ENCODE measurements at places on chromosomes 2 and 18.
A peak's percentile ranks its signal among the peaks of the same experiment; 100 is the strongest.

DNA sequence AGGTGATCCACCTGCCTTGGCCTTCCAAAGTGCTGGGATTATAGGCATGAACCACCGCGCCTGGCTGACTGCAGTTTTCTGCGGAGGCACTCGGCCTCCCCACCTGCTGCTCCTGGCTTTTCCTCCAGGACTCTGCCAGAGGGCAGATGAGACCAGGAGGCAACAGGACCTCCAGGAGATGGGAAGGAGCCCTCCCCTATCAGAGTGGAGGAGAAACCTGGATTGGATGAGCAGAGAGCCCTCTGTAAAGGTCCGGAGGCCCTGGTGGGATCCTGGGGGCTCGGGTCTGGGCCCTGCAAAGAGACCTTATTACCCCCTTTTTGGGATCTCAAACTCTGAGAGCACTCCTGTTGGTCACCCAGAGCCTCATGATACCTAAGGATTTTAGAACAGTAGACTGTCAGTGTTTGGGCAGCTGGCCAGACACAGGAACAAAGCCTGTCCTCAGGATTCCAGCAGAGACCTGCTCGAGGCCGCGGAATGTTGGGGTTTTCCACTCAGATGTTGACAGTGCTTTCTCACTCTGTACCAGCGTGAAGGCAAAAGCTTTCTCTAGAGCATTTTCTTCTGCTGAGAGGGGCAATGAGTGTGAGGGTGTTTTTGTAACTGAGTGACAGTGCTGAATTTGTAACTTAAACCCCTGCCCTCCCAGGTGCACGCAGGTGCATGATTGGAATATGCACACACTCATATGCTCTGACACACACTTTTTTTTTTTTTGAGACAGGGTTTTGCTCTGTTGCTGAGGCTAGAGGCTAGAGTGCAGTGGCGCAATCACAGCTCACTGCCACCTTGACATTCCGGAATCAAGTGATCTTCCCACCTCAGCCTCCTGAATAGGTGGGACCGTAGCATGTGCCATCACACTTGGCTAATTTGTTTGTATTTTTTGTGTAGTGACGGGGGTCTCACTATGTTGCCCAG lies 48.4 kb downstream of the NPPC start:
- no peak for DNase-seq

- no peak for DNase-seq
Measured at GRCh38 chr2:157685572-157685971, 56.9 kb upstream of the ACVR1C start.

GRCh38 chr2:2542966-2543611 lies 212.0 kb upstream of the MYT1L start:
- DNase-seq: no peak

DNA sequence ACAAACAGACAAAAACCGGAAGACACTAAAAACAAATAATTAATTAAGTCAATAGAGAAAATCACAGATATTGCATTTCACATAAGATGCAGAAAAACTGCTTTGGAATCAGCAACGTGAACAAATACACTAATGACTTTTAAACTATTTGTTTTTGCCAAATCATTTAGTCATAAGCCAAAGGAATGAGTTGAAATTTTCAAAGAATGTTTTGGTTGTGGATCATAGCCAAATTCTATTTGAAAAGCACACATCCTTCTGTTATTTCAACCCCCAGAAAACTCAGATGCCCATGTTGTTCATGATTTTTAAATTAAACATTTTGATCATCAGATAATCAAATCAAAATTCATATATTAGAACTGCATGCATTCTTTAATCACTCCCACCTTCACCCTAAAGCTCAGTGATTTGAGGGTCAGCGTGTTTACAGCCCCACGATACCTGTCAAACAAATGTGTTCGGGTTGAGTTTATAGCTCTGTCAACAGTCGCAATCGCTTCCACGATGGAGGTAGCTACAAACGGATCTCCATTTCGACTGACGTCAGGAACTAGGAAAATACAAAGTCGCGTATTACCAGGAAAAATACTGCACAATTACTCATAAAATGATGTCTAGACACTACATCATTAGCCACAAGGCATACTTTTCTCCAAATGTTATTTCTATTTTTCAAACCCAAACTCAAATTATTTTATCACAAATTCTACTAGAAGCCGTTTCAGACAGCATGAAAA lies 90.2 kb downstream of the PXDN start:
- no peak for DNase-seq

DNA sequence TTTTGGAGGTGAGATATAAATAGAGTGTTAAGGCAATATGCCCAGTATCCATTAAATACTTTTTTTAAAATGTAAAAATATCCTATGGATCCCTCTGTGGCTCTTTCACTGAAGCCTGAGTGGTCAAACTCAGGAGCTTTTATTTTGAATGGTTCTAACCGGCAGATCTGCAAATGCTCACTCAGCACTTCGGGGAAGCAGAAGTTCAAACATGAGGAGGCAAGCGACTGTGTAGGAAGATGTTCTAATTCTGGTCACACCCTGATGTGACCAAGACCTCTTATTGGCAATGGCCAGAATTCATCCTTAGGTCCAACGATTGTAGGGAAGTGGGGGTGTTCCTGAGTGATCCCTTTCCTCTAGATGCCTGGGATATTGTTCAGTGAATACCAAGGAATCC lies 168.8 kb downstream of the CDCA7 start:
- DNase-seq: no peak

DNA sequence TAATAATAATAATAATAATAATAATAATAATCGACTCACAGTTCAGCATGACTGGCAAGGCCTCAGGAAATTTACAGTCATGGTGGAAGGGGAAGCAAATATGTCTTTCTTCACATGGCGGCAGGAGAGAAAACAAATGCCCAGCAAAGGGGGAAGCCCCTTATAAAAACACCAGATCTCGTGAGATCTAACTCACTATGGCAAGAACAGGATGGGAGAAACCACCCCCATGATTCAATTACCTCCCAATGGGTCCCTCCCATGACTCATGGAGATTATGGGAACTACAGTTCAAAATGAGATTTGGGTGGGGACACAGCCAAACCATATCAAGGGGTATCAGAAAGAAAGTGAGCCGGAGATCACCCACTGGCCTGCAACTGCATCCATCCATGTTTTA lies 40.5 kb upstream of the PAPOLG start:
- DNase-seq: no peak

DNA sequence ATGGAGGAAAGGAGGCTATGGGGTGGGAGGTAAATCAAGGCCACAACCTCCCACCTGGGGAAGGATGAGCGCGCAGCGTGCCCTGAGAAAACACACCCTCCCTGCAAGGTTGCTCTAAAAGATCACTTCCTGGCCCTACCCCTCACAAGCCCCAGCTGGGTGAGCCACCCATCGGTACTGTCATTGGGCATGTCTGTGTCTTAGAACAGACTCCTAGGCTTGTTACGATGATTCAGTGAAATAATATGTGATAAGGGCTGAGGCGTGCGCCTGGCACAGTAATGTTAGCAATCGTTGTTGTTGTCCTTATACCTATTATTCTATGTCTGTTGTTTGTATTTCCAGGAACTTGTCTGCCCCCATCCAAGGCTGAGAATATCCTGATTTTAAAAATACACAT lies 175.1 kb downstream of the ZFP36L2 start:
- peak; percentile 29 for DNase-seq

DNA sequence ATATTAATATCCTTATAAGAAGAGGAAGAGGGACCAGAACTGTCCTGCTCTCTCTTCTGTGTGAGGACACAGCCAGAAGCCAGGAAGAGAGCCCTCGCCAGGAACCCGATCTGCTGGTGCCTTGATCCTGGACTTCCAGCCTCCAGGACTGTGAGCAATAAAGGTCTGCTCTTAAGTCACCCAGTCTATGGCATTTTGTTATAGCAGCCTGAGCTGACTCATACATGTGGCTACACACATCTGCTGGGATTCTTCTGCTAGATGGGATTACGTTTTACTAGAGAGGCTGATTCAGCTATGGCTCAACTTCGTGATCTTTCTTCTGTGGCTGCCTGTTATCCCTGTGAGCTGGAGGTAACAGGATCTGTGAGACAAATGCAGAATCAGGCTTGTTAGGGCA lies 29.6 kb downstream of the ARL4C start:
- peak; percentile 55 for DNase-seq

- DNase-seq: peak; percentile 76
Measured at GRCh38 chr2:27703638-27704341, 40.1 kb downstream of the SLC4A1AP start.

- no peak for DNase-seq
Measured at GRCh38 chr2:12036640-12036983, 290.2 kb downstream of the LPIN1 start.

GRCh38 chr2:219576505-219577388 lies 4.6 kb downstream of the INHA start:
- no peak for DNase-seq

DNA sequence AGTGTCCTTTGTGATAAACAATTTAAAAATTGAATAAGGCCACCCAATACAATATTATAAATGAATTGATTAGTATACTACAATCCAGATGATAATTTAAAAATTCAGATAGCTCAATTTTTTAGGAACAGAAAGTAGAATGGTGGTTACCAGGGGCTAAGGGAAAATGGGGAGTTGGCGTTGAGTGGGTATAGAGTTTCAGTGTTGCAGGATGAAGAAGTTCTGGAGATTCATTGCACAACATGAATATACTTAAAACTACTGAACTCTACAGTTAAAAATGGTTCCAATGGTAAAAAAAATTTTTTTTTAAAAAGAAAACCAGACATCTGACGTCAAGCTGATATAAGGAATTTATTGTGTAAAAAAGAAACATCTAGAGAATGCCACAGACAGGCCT lies 20.9 kb downstream of the SLC39A6 start:
- DNase-seq: no peak

DNA sequence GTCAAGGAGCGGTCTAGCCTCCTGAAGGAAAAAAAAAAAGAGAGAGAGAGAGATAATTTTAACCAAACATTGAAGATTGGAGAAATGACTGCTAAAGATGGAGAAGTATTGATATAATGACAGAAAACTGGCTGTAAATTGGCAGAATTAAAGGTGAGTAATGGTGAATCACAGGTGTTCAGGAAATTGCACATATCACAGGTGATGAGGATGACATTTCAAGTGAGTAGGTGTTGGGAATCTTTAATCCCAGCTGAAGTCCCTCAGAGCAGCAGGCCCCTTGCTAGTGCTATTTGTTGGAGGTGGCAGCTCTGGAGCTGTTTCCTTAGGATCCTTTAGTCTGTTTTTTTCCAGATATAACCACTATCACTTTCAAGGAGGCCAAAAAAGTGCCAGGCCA lies 678.4 kb upstream of the VRK2 start:
- no peak for DNase-seq

DNA sequence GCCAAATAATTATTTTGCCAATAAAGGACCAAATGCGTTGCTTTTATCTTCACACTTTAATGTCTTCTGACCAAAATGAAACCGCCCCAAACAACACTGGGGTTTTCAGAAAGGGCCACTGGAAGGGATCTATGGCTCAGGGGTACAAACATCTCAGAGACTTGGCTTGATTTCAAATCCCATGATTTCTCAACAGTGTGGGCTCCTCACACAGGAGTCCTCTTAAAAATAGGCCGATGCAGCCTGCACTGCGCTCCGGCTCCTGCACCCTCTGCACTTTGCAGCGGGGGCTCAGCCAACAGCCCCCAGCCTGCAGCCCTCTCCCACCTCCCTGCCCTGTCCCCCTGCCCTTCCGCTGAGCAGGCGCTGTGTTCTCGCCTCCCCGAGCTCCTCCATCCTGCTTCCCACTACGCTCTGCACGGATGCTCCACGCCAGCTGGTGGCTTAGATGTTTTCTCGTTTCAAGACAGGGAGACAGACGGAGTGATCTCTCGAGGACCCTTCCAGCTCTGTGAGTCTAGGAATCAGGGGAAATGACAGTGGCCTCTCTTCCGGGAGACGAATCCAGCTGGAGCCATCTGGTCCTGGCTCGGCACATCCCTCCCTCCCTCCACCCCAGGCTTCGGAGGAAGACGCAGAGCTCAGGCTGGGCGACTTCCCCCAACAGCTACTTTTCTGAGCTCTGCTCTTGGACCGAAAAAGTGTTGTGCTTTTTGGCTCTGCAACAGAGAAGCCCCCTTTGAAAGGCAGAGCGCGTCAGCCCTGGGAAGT lies 71.4 kb downstream of the KCNF1 start:
- DNase-seq: no peak

- no peak for DNase-seq
Measured at GRCh38 chr18:50720325-50720674, 99.5 kb downstream of the MRO start.

- DNase-seq: no peak
Measured at GRCh38 chr18:10797896-10798295, 272.1 kb downstream of the NAPG start.

GRCh38 chr2:176089843-176090395 lies 2.6 kb upstream of the HOXD13 start:
- no peak for DNase-seq
